ENCODE measurements at places on chromosomes 7 and 10.

GRCh38 chr10:28400681-28401080 lies 97.8 kb upstream of the MPP7 start:
- no peak for DNase-seq

- no peak for DNase-seq
These were observed 51.9 kb upstream of the CFAP46 start for GRCh38 chr10:132994185-132994796.

DNA sequence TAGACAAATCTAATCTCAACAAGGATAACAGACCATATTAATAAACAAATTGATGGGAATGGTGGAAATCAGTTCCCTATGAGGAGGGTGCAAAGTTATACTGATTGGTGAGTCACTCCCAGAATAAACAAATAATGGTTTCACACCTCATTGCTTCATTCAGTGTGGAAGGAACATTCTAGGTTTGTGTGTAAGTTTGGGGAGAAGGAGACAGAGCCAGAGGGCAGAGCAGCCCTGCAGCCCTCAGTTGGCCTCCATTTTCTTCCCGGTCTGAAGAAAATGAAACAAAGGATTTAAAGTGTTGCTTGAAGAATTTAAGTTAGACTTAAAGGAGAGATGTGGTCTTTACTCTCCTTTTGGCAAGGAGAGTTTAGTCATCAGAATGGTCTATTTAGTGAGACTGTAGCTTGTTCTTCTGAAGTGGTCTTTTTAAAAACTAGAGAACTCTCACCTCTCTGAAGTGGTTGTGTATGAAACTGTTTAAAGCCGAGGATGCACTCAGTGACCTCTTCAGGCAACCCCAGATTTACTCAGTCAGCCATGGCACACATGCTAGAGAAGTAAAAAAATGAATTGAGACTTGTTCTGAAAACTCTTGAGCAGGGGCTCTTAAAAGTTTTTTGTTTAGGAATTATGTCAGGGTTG lies 27.2 kb downstream of the IKZF1 start:
- DNase-seq: no peak

GRCh38 chr10:962342-962741 lies 25.9 kb upstream of the GTPBP4 start:
- no peak for DNase-seq
